ENCODE measurements at places on chromosomes 7 and 10.

DNA sequence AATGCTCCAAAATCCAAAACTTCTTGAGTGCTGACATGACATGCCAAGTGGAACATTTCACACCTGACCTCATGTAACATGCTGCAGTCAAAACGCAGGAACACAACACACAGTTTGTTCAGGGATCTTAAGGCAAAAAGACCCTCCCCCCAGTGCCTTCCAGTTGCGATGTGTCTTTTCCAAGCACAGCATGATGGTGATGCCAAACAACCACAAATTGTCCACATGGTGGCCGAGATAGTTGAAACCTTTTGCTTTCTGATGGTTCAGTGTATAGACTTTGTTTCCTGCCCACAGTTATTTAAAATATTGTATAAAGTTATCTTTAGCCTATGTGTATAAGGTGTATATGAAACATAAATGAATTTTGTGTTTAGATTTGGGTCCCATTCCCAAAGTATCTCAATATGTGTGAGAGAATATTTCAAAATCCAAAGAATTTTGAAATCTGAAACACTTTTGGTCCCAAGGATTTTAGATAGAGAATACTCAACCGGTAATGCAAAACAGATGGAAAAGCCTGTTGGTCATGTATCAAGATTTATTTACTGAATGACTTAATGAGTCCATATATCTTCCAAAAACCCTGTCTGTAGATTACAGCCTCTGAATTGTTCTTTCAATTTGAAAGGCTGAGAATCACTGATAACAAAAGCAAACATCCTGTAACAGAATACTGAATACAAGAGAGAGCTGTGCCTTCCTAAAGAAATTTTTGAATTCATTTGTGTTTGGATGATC is 93.4 kb upstream of the OIT3 start:
- no peak for DNase-seq

GRCh38 chr10:114550756-114551635 is 107.1 kb downstream of the ABLIM1 start:
- no peak for DNase-seq

DNA sequence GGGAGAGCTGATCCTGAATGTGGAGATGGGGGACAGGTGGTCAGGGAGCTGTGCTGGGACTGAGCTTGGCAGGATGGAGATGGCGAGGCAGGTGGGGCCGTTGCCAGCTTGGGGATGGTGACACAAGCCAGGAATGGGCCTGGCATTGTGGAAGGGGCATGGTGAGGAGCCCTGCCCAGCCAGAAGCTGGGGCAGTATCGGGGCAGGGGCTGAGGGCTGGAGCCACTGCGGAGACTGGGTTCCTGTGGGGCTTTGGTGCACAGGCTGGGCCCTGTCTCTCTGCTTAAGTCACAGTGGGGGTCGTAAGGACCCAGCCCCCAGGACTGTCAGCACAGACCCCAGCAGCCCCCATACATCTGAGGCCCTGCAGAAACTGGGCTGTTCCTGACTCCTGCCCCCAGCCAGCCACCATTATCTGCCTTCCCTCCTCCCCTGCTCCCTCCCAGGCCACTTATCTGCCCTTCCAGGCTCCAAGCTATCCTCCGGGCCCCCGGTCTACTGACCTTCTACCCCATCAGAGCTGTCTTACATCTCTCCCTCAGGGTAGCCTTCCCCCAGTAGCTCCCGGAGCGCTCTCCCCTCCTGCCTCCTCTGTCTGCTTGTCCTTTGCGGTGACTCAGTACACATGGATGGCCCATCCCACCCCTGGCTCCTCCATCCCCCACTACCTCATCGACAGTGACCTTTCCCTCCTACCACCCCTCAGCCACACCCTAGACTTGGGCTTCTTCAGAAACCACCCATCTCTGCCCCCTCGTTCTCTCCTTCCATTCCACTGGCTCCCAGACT is 44.2 kb downstream of the PPIF start:
- no peak for DNase-seq

GRCh38 chr10:4260483-4261124 is 475.6 kb upstream of the KLF6 start:
- no peak for DNase-seq

- DNase-seq = no peak
These were observed 59.4 kb upstream of the ZPBP start for GRCh38 chr7:50152486-50152885.

- DNase-seq = no peak
These were observed 8.8 kb downstream of the CALD1 start for GRCh38 chr7:134788191-134788590.

DNA sequence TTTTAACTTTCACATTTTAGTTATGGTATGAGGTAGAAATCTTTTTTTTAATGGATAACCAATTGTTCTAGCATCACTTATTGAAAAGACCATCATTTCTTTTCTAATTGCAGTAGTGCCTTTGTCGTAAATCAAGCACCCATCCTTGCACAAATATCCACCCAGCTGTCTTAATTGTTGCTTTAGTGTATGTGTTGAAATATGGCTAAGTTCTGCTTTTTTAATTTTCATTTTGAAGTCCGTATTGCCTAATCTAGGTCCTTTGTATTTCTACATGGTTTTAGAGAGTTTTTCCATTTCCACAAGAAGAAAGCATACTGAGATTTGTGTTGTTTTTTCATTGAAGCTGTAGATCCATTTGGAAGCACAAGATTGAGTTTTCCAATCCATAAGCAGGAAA is 259.6 kb upstream of the SEMA3E start:
- no peak for DNase-seq

DNA sequence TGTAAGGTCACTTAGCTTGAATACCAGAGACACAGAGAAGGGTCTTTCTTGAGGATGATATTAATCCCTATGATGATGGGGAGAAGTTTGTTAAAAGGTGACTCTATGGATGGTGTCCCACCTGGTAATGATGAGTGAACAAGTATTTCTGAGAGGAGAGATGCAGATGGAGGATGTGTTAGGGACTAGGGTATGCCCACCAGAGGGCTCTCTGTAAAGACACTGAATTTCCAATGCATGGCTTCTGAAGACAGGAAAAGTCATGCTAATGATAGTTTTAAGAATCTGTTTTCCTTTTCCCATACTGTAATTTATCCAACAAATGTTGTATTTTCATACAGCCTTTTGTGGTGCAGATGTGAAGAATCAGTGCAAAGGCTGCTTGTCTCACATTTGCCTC is 1250.9 kb upstream of the CELF2 start:
- DNase-seq = no peak

DNA sequence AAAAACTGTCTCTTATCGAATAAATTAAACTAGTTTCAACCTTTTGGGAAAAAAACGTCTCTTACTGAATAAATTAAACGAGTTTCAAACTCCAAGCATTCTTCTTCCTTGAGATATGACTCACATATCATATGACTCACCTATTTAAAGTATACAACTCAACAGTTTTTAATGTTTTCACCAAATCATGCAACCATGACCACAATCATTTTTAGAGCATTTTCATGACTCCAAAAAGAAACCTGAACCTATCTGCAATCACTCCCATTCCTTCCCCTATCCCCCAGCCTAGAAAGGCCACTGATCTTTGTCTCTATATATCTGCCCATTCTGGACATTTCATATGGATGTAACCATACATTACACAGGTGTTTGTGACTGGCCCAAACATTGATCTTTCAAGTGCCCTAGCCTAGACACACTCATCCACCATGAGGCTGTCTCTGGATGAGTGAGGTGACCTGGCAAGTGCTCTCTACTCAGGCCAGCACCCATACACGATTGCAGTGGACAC is 115.3 kb downstream of the PIP4K2A start:
- no peak for DNase-seq

DNA sequence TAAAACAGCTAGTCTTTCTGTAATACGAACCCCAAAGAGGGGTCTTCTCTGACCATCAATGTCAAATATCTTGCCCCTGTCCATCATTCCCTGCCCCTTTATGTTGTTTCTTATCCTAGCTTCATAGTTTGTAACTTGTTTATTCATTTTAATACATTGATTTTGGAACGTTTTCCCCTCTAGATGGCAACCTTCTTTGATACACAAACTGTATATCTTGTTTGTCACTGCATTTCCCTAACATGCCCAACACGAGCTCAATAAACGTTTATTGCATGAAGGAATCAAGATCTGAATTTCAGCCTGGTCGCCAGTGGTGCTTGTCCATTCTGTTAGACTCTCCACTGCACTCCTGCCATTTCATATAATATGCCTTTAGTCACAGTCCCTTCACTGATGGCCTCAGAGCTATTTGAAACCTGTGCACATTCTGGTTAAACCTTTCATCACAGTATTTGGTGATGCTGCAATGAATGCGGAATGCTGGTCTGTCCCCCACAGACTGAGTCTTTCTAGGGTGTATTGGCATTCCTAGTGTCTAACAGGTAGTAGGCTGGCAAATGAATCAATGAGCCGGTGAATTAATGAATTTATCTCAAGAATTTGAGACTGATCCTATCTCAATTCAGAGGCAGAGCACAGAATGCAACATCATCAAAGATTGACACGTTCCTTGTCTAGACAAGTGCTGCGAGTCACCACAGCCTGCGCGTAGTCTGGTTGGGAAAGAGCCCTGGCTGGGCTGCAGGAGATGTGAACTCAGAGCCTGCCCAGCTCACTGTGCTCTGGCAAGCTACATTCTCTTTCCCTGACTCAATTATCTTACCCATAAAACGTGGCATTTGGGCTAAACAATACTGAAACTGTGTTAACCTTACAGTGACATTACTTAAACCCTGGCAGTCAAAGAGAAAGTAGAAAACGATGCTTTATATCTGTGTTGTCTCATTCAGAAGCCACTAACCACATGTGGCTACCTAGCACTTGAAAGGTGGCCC is 55.2 kb upstream of the FRMD4A start:
- DNase-seq = no peak

DNA sequence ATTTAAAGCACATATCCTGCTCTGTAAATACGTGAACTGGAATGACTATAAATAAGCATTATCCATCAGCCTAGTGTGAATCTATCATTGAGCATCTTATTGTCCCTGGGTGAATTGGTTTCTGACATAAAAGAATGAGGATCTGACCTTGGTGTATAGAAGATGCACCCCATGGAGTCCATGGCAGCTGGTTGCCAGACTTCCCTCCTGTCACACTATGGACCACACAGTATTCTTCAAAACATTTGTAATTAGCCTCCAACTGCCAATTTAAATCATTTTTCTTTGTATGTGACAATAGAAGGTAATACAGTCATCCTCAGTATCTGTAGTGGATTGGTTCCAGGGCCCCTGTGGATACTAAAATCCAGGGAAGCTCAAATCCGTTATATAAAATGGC is 238.1 kb upstream of the ZWINT start:
- DNase-seq = no peak

DNA sequence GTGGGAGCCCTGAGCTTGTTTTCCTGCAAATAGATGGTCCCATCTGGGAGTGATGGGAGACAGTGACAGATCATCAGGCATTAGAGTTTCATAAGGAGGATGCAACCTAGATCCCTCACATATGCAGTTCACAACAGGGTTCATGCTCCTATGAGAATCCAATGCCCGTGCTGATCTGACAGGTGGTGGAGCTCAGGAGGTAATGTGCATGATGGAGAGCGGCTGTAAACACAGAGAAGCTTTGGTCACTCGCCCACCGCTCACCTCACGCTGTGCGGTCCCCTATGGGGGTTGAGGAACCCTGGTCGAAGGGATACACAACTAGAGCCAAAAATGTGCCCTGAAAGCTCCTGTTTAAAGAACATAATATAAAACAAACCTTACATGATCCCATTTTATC is 88.5 kb upstream of the CREB5 start:
- no peak for DNase-seq

- DNase-seq = no peak
These were observed 504.4 kb downstream of the TCERG1L start for GRCh38 chr10:130807096-130807495.

GRCh38 chr7:151409667-151410404 is at the start of gene WDR86:
WDR86 (minus strand) TSS chr7:151410038; CDS start chr7:151409589, 449 bp downstream.
- no peak for DNase-seq

DNA sequence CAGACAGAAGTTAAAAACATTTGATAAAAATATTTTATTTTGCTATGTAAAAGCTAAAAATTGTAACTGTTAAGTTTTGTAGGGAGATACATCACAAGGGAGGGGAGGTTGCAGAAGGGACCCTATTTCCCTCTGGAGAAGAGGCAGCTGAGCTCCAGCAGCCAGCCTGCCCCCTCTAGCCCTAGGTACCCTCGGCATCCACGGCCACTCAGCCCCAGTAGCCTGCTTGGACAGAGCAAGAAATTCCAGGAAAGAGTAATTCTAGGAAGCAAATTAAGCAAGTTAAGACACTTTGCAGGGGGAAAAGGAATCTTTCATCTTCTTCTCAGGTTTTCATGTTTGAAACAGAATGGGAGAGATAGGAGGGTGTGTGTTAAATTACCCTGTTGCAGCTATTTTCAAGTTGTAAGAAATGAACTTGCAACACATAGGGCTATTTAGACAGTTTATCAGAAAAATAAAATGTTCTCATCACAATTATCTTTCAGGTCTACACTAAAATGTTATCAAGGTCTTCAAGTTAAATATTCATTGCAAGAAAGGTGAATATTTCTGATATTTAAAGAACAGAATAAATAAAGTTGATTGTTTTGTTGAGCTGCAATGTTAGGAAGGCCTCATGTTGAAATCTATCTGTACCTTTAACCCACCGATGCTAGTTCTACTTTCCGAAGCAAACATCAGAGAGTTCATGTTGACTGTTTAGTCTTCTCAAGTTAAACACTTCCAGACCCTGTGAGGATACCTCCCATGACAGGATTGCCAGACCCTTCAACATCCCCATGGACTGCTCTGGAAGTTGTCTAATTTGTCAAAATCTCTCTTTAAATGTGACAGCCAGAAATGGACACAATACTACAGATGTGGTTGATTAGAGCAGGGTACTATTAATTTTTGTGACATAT is 5.5 kb downstream of the SGCE start:
- no peak for DNase-seq

DNA sequence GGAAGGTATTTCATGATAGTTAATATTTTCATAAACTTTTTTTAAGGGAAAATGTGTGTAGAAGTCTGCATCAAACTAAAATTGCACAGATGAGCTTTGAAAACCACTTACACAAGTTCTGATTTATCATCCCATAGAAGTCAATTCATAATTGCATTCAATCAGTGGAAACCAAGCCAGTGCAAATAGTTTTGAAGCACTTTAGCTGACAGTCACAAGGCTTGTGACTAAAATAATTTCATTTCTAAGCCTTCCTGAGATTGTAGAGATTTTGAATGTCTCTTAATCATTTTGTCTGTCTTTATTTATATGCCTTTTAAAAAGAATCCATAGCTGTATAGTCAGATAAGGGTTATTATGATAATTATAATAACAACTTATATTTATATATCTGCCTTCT is 41.4 kb downstream of the EXOC4 start:
- no peak for DNase-seq

- no peak for DNase-seq
These were observed 397.2 kb upstream of the NPVF start for GRCh38 chr7:25625306-25625992.

DNA sequence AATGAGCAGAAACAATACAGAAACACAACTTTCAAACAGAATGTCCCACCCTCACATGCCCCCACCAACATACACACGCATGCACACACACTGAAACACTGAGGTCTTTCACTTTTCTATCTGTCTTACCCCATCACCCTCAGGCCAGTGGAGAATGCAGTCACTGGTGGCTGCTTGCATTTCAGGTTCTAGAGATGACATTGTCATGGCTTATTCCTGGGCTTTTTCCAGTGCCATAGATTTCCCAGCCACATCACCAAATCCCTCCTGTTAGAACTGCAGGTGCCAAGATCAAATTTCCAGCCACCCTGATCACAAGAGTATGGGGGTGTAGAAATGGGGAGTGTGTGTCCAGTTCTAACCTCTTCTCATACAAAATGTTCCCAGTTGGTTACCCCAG is 68.4 kb downstream of the CACNA2D1 start:
- no peak for DNase-seq

All from stimulated activated CD4-positive, alpha-beta T cell treated with anti-CD3 and anti-CD28 coated beads, Interleukin-1b, Interleukin-23, amount 100 ng/mL, for 1 hour (primary cell).